ENCODE measurements at places on chromosomes 3 and 15. TPM values are rescaled to one million over a fixed set of nuclear protein-coding genes. Genes with fewer than 3 reads are reported as not detected.

DNA sequence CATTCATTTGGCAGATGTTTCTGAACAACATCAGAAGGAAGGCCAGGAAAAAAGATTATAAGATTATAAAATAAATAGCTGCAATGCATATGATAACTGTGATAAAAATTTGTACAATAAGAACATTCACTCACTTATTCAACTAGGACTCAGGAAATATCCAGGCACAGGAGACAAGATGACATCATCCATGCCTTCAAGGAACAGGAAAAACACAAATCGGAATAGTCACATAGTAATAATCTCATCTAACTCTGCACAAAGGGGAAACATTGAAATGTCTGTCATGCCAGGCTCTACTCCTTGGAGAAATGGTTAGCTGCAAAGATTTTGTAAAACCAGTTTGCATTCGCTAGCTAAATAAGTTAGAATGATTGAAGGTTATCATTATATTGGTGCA, 233.5 kb upstream of the AGTR1 start:
- DNase-seq = no peak
- no peaks in the 10 kb centered on the region for H3K27me3 ChIP-seq
- H3K4me3 ChIP-seq = no peak overlapping the region
- no peaks in the 10 kb centered on the region for H3K36me3 ChIP-seq
- H3K4me1 ChIP-seq = peaks cover 19% of the 10 kb centered on the region

DNA sequence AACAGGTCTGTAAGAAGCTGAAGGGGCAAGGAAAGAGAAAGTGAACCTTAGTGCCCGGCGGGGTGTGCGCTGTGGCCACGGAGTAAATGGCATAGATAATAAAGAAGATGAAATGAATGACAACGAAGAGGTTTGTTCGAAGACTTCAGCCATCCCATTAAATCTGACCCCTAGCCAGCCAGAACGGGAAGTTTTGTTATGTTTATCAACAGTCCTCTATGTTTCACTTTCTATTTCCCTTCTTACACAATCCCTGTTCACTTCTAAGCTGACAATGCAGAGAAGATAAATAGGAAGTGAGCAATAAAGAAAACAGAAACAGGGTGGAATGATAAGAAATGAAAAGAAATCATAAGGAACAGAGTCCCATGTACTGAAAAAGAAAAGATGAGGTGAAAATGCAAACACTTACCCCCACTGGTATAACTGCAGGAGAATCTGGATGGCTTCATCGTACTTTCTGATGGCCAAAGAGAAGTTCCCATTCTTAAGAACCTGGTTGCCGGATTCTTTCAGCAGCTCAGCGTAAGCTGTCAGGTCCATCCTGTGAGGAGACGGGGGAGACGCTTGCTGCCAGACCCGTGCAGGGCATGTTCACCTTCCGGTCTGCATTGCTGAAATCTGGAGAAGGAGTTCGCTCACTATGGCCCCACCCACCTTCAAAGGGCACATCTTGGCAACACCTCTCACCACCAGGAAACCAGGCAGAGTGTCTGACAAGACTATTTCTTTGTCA, 36.8 kb downstream of the TRANK1 start:
- H3K36me3 ChIP-seq = no peaks in the 10 kb centered on the region
- H3K27me3 ChIP-seq = no peaks in the 10 kb centered on the region
- peak overlapping the region; percentile 38 for H3K27ac ChIP-seq
- peaks cover 17% of the 10 kb centered on the region for H3K4me1 ChIP-seq
- DNase-seq = peak; percentile 94

The SPSB4 gene
- not detected for total RNA-seq

The STARD9 gene
- total RNA-seq = 9.4 TPM

The TMEM212 gene
- not detected for total RNA-seq

- H3K4me1 ChIP-seq = no peaks in the 10 kb centered on the region
- H3K27ac ChIP-seq = no peak overlapping the region
- H3K27me3 ChIP-seq = no peaks in the 10 kb centered on the region
- no peaks in the 10 kb centered on the region for H3K36me3 ChIP-seq
- H3K4me3 ChIP-seq = no peak overlapping the region
Observed at GRCh38 chr3:5442106-5442785, 254.7 kb downstream of the EDEM1 start.

The RHOA gene
- 899 TPM for total RNA-seq

- H3K36me3 ChIP-seq = peaks cover 4% of the 10 kb centered on the region
- H3K4me3 ChIP-seq = no peak overlapping the region
- no peaks in the 10 kb centered on the region for H3K27me3 ChIP-seq
- DNase-seq = peak; percentile 97
- no peak overlapping the region for H3K27ac ChIP-seq
Observed at GRCh38 chr3:37996785-37997301, 6.3 kb downstream of the VILL start.

The BTLA gene
- 0.36 TPM for total RNA-seq

DNA sequence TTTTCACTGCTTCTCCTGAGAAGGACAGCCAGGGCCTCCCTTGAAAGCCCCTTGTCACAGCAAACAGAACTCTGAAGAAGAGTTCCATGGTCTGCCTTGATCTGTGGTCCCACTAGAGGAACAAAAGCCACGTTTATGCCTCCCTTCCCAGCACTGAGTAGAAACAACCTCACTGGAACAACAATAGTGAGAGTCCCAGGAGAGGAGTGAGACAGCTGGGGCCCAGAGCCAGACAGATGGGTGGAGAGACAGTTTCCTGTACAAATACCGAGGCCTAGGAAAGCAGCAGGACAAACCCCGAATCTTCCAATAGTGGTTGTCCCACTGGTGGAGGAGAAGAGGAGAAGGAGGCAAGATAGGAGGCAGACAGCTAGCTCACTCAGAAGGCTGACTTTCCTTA, 106.1 kb downstream of the WDR76 start:
- H3K4me3 ChIP-seq = no peak overlapping the region
- peaks cover 41% of the 10 kb centered on the region for H3K4me1 ChIP-seq
- H3K36me3 ChIP-seq = no peaks in the 10 kb centered on the region
- peak overlapping the region; percentile 31 for H3K27ac ChIP-seq
- no peaks in the 10 kb centered on the region for H3K27me3 ChIP-seq

- peaks cover 9% of the 10 kb centered on the region for H3K4me1 ChIP-seq
- no peaks in the 10 kb centered on the region for H3K27me3 ChIP-seq
- H3K27ac ChIP-seq = no peak overlapping the region
- peak; percentile 53 for DNase-seq
- no peak overlapping the region for H3K4me3 ChIP-seq
Observed at GRCh38 chr3:43857361-43858293, 166.9 kb downstream of the ABHD5 start.

DNA sequence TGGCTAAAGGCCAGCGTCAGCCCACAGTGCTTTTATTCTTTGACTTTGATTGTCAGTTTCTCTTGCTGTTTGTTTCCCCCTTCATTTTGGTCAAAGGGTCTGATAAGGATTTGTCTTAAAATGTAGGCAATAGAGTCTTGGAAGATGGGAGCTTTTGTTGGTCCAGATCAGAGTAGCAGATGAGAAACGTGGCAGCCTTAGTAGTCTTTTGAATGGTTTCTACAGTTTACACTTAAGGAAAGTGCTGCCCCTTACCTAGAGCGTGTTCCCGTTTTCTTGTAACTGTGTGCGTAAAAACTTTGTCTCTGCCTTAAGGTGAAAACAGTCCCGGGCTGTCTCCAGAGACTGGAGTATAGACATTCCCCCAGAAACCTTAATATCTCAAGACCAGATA, 630 bp downstream of the LXN start:
- H3K27ac ChIP-seq = peak overlapping the region; percentile 76
- no peaks in the 10 kb centered on the region for H3K27me3 ChIP-seq
- H3K4me3 ChIP-seq = peak overlapping the region; percentile 80
- peaks cover 34% of the 10 kb centered on the region for H3K36me3 ChIP-seq

GRCh38 chr3:121488628-121489027, 57.2 kb downstream of the POLQ start:
- no peaks in the 10 kb centered on the region for H3K4me1 ChIP-seq
- no peak overlapping the region for H3K4me3 ChIP-seq
- no peaks in the 10 kb centered on the region for H3K36me3 ChIP-seq
- DNase-seq = no peak

DNA sequence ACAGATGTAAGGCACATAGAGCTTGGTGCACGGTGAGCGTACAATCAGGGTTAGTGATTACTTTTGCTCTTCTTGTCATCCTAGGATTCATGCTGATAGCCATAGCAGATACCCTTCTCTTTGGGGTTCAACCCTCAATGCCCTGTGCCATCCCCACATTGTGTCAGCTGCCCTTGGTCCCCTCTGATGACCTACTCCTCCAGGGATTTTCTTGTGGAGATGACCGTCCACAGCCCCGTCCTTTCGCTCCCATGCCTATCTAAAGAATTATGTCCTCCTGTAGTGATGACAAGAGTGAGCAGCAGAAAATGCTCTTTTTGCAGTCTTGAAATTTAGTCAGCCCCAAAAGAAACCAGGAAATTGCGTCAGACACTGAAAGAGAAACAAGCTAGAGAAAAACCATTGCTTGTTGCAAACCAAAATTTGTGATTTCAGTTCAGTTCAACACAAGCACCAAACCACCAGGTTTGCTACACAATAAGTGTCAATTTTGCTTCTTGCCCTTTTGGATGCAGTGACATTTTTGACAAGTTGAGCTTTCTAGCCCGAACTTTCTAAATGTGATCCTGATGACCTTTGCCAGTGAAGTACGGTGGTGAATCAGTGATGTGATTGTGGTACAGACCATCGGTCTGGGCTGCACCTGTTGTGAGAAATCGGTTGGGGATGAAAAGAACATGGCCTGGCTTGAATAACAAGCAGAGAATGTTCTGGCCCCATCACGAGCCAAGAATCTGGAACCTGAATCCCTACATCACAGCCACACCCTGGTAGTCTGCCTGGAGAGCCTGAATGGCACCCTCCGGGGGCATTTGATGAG, 41.3 kb downstream of the CMTM7 start:
- no peak overlapping the region for H3K27ac ChIP-seq
- no peak for DNase-seq
- H3K36me3 ChIP-seq = no peaks in the 10 kb centered on the region
- H3K4me3 ChIP-seq = no peak overlapping the region
- peaks cover 9% of the 10 kb centered on the region for H3K4me1 ChIP-seq

DNA sequence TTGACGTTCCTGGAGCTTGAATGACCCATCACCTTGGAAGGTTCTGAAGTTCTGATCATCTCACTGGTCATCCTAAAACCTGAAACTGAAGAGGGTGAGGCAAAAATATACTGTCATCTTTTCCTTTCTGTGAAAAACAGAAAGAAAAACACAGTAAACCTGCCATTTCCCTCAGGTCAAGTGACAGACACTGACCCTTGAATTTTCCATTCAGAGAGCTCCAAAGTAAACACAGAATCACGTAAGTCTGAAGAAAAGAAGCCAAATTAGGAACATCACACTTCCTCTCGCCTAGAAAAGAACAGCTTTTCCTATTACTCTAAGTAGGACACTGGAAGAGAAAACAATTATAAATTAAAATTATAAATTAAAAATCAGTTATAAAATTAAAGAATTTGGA, 78.7 kb upstream of the TGFBR2 start:
- no peaks in the 10 kb centered on the region for H3K36me3 ChIP-seq
- H3K27ac ChIP-seq = no peak overlapping the region
- DNase-seq = no peak
- H3K27me3 ChIP-seq = no peaks in the 10 kb centered on the region
- H3K4me1 ChIP-seq = peaks cover 3% of the 10 kb centered on the region

DNA sequence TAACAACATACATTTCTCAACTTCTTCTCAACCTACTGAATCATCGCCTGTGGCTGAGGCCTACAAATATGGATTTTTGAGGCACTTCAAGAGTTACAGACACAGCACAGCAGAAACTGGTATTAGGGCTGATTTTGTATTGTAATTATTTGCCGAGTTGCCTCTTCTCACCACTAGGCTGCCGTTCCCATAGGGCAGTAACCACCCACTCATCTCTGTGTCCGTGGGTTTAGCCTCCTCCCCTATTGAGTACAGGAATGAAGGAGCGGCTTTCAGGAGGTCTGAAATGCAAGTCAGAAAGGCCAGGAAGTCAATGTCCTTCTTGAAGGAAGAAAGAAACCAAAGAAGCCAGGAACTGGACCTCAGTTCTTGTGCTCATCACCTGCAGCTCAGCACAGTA, 220.8 kb downstream of the MTHFS start:
- no peak overlapping the region for H3K27ac ChIP-seq
- no peaks in the 10 kb centered on the region for H3K36me3 ChIP-seq
- H3K4me1 ChIP-seq = peaks cover 38% of the 10 kb centered on the region
- no peak for DNase-seq

GRCh38 chr3:62378921-62379320, 5.6 kb upstream of the FEZF2 start:
- H3K36me3 ChIP-seq = no peaks in the 10 kb centered on the region
- H3K27ac ChIP-seq = no peak overlapping the region
- no peak for DNase-seq
- H3K4me1 ChIP-seq = no peaks in the 10 kb centered on the region
- H3K27me3 ChIP-seq = peaks cover 76% of the 10 kb centered on the region

The ANKRD34C gene
- not detected for total RNA-seq

DNA sequence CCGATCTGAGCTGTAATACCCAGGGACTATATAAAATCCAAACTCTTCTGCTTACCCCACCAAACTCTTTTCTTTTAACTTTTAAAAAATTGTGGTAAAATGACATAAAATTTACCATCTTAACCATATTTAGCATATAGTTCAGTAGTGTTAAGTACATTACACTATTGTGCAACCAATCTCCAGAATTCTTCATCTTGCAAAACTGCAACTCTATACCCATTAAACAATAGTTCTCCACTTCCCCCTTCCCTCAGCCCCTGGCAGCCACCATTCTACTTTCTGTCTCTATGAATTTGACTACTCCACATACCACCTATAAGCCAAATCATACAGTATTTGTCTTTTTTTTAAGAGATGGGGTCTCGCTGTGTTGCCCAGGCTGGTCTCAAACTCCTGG, 38.7 kb downstream of the SENP8 start:
- H3K36me3 ChIP-seq = no peaks in the 10 kb centered on the region
- DNase-seq = no peak
- no peak overlapping the region for H3K4me3 ChIP-seq
- no peak overlapping the region for H3K27ac ChIP-seq
- H3K27me3 ChIP-seq = no peaks in the 10 kb centered on the region
- H3K4me1 ChIP-seq = peaks cover 9% of the 10 kb centered on the region

DNA sequence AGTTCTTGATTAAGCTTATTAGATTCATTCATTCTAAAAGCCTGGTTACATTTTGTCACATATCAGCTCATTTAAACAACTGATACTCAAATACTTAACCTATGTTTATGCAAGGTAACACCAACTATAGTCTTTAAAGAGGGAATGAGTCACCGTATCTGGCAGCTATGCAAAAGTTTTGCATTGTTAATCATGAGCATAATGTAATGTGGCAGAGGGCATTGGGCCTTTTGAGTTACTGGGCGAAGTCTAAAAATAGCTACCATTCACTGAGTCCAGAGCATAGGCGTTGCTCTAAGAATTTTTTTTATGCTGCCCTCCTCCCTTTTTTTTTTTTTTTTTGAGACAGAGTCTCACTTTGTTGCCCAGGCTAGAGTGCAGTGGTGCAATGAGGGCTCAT, 277.7 kb upstream of the ZNF717 start:
- H3K27me3 ChIP-seq = no peaks in the 10 kb centered on the region
- DNase-seq = no peak
- H3K4me1 ChIP-seq = peaks cover 5% of the 10 kb centered on the region
- no peak overlapping the region for H3K4me3 ChIP-seq
- no peak overlapping the region for H3K27ac ChIP-seq

- DNase-seq = peak; percentile 50
- H3K27ac ChIP-seq = no peak overlapping the region
- H3K27me3 ChIP-seq = peaks cover 57% of the 10 kb centered on the region
- H3K4me1 ChIP-seq = no peaks in the 10 kb centered on the region
- H3K36me3 ChIP-seq = no peaks in the 10 kb centered on the region
Observed at GRCh38 chr3:124044956-124045355, 53.0 kb upstream of the ROPN1 start.

GRCh38 chr3:126127452-126127851, 43.5 kb upstream of the SLC41A3 start:
- H3K4me3 ChIP-seq = no peak overlapping the region
- no peaks in the 10 kb centered on the region for H3K4me1 ChIP-seq
- DNase-seq = no peak
- peaks cover 6% of the 10 kb centered on the region for H3K27me3 ChIP-seq
- H3K36me3 ChIP-seq = no peaks in the 10 kb centered on the region
- H3K27ac ChIP-seq = no peak overlapping the region

The KIF15 gene
- total RNA-seq = 1.8 TPM

The ZNF860 gene
- 0.59 TPM for total RNA-seq

All from osteoblast (primary cell).